Activated CD4-positive, CD25-positive, alpha-beta regulatory T cell treated with anti-CD3 and anti-CD28 coated beads, Interleukin-2, amount 50 U/mL, for 24 hours (primary cell): ENCODE measurements at places on chromosomes 2 and 18.
A peak's percentile ranks its signal among the peaks of the same experiment; 100 is the strongest.

- ATAC-seq = no peak
These were observed 29.2 kb downstream of the ANKRD44 start for GRCh38 chr2:197281421-197281820.

DNA sequence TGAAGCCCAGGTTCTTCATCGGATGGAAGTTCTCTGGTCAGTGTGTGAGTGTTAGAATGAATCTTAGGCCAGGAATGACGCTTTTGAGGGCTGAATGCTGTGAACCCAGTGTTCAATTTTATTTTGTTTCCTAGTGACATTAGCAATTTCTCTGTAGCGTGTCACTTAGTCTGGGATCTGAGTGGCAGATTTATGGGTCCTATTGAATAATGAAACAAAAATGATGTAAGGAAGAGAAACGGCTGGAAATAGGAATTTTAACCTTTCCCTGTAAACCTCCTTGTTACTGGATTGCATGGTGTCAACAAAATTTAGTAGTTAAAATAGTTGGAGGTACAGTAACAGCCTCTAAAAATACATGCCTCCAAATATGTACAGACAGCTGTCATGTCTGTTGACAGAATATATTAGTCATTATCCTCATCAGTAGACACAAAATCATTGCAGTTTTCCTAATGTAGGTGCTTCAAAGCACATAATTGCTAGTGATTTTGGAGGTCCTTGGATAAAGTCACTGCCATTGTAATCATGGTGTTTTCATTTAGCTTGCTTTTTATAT, 223.8 kb upstream of the SPRED2 start:
- no peak for ATAC-seq

DNA sequence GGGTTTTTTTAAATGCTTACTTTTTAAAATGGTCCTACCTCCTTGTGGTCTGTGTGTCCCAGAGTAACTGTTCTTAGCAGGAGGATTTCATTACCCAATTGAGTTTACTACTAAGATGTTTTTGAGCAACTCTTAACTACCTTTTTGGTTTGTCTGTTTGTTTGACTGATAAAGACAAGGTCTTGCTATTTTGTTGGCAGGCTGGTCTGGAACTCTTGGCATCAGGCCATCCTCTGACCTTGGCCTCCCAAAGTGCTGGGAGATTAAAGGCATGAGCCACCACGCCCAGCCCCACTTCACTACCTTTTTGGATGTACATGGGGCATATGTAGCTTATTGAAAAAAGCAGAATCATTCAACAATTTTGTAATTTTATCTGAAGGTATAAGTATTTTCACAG, 14.9 kb downstream of the MRPS9 start:
- ATAC-seq = no peak

- ATAC-seq = no peak
These were observed 44.4 kb upstream of the ATL2 start for GRCh38 chr2:38421274-38422056.

GRCh38 chr18:3624546-3624934, 174.6 kb downstream of the TGIF1 start:
- no peak for ATAC-seq

DNA sequence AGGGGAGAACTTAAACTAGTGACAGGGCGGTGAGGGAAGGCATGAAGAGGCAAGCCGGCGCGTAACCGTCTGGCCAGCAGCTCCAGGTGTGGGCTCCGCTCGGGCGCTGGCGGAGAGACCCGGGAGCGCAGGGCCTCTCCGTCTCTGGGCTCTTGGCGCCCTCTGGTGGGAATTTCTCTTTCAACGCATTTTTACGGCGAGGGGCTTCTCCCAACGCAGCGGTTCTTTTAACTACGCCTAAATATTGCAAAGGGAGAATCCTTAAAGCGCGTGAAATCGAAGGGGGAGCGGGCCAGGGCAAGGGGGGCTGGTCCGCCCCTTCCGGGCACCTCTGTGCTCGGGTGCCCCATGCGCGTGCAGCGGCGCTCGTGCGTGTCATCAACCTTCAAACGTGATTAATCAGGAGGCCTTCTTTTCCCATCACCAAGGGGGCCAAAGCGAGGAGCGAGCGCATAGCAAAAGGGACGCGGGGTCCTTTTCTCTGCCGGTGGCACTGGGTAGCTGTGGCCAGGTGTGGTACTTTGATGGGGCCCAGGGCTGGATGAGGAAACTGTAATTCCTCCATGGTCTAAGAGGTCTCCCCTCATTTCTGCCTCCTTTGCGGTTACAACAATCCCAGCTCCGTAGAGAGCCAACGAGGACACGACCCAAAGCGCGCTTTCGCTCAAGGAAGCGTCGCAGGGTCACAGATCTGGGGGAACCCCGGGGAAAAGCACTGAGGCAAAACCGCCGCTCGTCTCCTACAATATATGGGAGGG, 762 bp upstream of the GAD1 start:
- ATAC-seq = peak; percentile 61

DNA sequence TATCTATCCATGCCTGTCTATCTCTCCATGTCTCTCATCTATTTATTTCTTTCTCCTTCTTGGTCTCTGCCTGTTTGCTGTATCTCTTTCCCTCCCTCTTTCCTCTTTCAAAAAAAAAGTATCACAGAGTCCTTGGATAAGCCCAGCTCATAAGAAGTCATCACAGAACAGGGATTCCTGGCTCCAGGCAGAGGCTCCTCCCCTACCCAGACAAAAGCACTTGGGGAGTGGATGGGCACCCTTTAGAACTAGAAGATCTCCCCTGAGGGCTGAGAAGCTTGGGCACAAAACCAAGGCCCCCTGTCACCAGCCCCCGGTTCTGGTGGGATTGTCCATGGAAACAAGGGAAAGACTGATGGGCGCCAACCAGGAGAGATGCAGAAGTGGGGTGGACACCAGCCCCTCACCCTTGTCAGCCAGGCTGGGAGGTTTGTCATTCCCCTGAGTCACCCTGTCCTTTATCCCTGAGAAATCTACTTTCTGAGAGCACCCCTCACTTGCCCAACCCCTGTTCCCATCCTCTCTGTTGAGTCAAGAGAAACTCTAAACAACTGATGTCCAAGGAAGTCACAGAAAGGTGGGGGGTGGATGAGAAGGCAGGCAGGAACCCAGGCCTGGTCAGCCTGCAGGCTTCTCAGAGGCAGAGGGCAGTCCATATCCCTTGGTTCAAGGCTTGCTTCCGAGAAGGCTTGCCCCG, 127.1 kb downstream of the TNS1 start:
- no peak for ATAC-seq
